RWPE2 (cell line): ENCODE measurements at places on chromosomes 13 and 19.

DNA sequence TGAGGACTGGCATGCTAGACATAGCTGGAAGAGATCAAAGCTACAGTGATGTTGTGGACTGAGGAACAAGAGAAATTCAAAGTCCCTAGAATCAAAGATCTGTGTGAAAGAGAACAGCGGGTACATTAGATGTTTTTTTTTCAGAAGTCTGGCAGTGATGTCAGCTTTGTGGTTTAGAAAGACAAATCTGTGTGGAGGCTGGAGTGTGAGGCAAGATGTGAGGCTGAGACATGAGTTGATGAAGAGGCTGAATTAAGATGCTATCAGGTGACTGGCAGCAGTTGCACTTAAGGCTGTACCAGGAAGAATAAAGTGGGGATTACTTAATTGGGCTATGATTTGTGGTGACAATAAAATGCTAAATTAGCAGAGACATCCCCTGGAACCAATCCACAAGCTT lies 46.5 kb downstream of the DNAJC3 start:
- DNase-seq: no peak

GRCh38 chr13:43493496-43494000 lies 293.2 kb downstream of the ENOX1 start:
- no peak for DNase-seq

DNA sequence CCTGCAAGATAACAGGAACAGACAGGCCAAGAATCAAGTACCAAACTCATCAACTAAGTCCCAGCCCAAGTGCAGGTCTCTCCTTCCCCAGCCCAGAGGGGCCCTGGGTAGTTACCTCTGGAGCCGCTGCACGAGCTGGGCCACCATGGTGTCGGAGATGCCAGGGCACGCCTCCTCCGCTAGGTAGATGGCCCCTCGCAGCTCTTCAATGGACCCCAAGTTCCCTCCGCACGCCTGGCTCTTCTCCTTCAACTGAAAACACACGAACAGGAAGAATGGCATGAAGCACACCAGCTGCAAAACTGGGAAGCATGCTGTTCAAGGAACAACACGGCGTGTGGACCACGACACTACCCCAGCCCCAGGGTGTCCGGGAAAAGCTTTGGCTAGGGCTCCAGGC lies 119.9 kb downstream of the STK24 start:
- DNase-seq: peak; percentile 35

GRCh38 chr13:66965181-66965580 lies 265.0 kb downstream of the PCDH9 start:
- DNase-seq: no peak

- DNase-seq: no peak
These were observed 32.2 kb downstream of the TMEM255B start for GRCh38 chr13:113791226-113791625.

DNA sequence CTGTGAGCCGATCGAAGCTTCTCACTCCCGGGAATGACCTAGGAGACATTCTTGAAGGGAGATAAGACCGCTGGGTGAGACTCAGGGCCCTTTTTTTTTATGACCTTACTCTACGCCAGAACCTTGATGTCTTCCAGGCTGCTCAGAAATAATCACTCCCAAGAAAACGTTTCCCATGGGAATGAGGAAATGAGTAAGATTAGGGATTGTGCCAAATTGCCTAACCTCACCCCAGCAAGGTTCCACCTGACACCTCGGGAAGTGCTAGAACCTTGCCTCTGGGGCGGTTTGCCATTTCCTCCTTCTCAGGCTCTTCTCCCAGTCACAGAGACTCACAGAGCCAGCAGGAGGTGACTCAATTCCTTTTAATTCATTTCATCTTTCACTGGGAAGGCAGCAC lies 2.3 kb downstream of the SLC46A3 start:
- DNase-seq: peak; percentile 85

GRCh38 chr13:94162289-94162688 lies 317.2 kb downstream of the DCT start:
- no peak for DNase-seq

GRCh38 chr19:7535998-7536695 lies 630 bp downstream of the PNPLA6 start:
- DNase-seq: no peak

GRCh38 chr19:46049597-46049996 lies 8.8 kb upstream of the IGFL4 start:
- DNase-seq: no peak

- DNase-seq: no peak
These were observed 61.6 kb downstream of the UNC13A start for GRCh38 chr19:17626456-17627015.

DNA sequence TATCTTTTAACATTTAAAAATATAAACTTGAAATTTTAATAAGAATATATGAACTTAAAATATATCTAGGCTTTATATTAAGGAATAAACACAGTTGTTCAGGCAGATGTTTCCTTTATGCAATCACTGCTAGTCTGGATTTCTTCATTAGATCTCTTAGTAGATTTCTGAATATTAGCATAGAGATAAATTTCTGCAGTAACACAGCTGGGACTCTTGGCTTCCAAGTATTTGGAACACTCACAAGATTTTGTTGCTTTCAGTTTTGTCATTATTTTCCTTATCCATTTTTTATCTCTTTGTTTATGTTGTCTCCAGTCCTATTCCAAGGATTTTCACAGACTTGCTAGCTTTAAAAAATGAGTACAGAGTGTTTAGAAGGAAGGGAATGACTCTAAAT lies 857.1 kb downstream of the GPC5 start:
- no peak for DNase-seq

- no peak for DNase-seq
These were observed 78.6 kb downstream of the ABCC4 start for GRCh38 chr13:95222733-95223018.

DNA sequence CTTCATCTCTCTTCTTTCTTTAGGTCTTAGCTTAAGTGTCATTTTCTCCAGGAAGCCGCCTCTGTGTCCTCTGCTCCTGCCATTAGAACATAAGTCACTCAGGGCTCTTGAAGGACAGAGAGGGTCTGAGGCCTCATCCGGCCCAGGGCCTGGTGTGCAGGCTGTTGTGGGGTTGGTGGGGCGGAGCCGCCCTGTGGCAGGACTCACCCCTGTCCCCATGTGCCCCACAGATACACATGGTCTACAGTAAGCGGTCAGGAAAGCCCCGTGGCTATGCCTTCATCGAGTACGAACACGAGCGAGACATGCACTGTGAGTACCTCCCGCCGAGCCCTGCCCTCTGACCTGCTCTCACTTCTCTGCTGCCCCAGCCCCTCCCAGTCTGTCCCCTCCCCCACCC lies 13.0 kb upstream of the LIN7B start:
- DNase-seq: no peak

- DNase-seq: peak; percentile 86
These were observed 31.1 kb downstream of the DNM2 start for GRCh38 chr19:10748927-10749434.

DNA sequence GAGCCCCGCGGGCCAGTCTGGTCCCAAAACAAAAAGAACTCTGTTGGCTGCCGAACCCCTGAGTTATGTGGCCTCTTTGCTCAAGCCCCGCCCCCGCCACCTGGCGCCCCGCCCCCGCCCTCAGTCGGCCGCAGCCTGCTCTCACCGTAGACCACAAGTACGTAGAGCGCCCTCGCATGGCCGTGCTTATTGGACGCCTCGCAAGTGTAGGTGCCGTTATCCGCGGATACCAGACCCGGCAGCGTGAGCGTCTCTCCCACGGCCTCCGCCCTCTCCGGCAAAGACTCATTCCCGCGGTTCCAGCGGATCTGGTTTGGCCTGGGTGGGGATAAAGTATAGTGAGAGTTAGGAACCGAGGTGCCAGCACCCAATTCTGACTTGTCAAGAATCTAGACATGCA lies 5.5 kb upstream of the ZNF428 start:
- no peak for DNase-seq

GRCh38 chr13:41930154-41930553 lies 30.8 kb downstream of the VWA8 start:
- DNase-seq: no peak

DNA sequence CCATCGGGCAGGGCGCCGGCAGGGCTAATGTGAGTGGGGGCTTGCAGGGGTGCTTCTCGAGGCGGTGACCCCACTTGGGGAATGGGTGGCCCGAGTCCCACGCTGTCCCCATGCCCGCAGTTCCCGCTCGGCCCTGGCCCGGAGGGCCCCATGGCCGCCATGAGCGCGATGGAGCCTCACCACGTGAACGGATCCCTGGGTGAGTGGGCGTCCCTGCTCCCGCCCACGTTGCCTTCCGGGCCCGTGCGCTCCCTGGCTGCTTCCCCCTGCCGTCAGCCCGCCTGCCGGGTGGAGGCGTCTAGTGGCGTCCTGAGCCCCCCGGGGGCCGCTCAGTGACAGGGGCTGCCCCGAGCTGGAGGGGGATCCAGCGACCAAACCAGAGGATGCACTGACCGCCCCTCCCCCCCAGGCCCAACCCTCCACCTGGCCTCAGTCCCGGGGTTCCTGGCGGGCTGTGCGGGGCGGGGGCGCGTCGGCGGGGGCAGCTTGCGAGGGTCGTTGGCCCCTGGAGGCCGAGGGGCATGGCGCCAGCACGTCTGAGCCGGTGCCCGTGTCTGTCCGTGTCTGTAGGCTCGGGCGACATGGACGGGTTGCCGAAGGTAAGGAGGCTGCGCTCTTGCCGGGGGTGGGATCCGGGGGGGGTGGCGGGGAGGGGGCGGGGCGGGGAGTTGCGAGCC lies 4.8 kb downstream of the ISYNA1 start:
- no peak for DNase-seq

GRCh38 chr13:90806016-90806615 lies 541.4 kb upstream of the MIR17HG start:
- no peak for DNase-seq

GRCh38 chr19:28026636-28027035 lies 1186.3 kb downstream of the UQCRFS1 start:
- DNase-seq: no peak

DNA sequence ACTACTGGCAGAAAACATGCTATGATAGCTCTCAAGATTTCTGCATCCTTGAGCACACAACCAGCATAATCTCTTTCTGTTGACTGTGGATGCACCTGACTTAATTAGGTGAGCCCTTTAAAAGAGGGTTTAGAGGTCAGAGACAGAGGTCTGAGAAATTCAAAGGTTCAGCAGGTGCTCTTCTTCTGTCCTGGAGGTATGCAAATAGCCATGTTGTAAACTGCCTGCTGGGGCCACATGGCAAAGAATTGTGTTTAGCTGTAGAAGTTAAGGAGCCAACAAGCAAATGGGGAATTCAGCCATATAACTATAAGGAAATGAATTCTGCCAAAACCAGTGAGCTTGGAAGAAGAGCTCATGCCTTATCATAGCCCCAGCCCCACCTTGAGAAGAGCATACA lies 11.6 kb upstream of the DCLK1 start:
- no peak for DNase-seq

- DNase-seq: no peak
These were observed at the start of gene TMEM221 for GRCh38 chr19:17448131-17448967. Gene TMEM221, minus strand, starts transcription at chr19:17448668. Its CDS starts 206 bp downstream, at chr19:17448462.

DNA sequence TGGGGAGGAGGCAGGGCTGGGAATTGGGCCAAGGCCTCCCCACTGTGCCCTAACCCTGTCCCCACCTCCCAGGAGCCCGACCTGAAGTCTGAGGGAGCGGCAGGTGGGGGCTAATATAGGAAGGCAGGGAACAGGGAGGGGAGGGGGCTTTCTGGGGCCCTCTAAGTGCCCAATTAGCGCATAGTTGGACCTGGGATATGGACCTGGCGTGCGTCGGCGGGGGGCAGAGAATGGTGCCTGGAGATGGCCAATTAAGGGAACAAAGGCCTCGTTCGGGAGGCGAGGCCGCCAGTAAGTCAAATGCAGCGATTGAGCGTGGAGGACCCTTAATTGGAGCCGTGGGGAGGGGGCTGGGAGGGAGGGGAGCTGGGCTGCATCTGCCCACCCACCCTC lies at the start of gene C19orf85:
TSS of gene C19orf85 (minus strand) at position 90 of the 393 bp plus-strand sequence. CDS start 197 bp downstream, outside the sequence.
- no peak for DNase-seq

- no peak for DNase-seq
These were observed 111.8 kb upstream of the EDNRB start for GRCh38 chr13:78030341-78030896.

DNA sequence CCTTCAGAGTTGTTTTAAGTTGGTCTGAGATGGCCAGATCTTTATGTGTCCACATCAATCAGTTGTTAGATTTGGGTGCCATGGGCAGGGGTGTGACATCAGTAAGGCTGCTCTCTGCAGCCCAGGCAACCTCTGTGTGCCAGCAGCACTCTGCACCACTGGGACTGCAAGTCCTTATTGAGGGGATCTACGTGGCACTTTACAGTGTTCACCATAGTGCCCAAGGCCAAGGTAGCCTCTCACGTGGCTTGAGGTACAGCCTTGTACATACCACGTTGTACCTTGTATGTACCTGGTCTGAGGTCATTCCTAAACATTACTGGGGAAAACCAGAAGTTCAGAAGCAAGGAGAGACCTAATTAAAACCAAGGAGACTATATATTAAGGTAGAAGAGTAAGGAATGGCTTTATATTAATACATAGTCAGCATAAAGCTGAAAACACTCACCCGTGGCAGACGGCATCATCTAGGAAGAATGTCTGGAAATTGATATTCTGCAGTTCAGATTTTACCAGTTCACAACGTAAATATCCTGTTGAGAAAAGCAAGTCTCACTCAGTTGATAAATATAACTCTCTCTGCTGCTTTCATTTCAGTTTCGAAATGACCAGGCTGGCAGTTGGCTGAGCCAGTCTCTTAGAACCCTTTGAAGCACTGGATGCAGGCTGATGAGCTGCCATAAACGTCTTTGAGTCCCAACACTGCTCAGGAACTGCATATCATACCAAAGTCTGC lies 128.8 kb downstream of the ZDHHC20 start:
- no peak for DNase-seq

DNA sequence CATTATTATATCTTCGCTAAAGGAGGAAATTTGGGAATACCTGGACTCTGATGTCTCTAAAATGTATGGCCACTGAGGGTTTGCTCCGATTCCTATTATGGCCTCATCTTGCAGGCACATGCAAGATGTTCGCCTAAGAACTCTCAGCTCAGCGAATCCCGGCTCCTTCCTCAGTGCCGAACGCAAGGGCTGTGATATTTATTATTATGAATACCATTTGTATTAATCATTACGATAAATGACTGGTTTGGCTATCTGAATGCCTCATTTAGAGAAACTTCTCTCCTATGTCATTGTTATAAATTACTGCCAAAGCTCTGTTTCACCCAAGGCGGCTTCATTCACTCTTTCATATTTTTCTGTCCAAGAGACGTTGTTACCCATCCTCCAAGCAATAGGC lies 369.7 kb upstream of the TSHZ3 start:
- DNase-seq: no peak

GRCh38 chr19:4713384-4713951 lies 10.2 kb downstream of the DPP9 start:
- peak; percentile 98 for DNase-seq

DNA sequence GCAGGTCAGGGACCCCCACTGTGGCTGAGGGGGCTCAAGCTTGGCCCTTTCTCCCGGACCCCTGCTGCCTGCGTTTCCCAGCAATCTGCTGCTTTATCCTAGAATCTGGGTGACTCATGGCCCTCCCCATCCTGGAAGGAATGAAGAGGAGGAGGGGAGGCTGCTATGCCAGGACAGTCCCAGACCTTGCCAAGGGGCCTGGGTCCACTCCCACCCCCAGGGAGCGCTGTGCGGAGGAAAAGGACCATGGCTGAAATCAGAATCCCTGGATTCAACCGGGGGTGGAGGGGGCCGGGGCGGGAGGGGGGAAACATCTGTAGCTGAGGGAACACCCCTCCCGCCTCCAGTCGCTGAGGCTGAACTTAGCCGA lies 20.5 kb downstream of the ZNF114 start:
- DNase-seq: no peak

GRCh38 chr19:30966486-30966885 lies 382.8 kb downstream of the TSHZ3 start:
- DNase-seq: no peak
